Ecto neural progenitor cell (in vitro differentiated cells): ENCODE measurements at places on chromosomes 3 and 15.

DNA sequence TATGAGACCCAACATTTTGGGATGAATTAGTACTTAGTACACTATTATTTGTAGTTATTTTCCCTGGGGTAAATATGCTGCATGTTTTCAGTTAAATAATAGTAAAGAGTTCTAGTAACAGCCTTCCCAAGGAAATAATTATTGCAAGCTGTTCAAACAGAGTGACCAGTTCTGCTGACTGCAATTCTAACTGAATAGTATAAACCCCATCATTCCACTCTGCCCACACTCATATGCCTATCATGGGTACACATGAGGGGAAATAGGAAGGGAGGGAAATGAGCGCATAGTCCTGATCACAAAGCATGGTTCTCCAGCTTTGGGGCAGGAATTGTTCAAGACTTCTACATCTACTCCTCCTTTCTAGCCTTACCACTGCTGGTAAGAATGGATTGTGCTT is 18.7 kb downstream of the UQCC5 start:
- no peak for DNase-seq

GRCh38 chr3:140258222-140258724 is 323.3 kb downstream of the CLSTN2 start:
- DNase-seq, result no peak

- no peak for DNase-seq
These were observed 607 bp upstream of the GHSR start for GRCh38 chr3:172448661-172449465.

DNA sequence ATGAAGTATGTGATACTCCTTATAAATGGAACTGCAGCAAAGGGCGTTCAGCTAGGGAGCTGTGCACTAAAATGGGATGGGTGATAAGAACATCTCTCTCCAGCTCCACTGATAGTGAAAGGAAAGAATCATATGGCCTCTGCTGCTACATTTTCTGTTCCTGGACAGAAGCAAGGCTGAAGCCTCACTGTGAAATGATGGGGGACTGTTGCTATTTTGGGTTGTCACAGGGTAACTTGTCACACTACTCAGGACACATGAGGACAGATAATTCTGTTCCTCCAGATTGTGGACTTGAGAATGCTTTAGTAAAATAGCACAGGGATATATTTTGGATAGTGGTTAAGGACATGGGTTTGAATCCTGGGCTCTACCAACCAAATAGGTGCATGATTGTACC is 423.6 kb downstream of the FHIT start:
- DNase-seq, result no peak

DNA sequence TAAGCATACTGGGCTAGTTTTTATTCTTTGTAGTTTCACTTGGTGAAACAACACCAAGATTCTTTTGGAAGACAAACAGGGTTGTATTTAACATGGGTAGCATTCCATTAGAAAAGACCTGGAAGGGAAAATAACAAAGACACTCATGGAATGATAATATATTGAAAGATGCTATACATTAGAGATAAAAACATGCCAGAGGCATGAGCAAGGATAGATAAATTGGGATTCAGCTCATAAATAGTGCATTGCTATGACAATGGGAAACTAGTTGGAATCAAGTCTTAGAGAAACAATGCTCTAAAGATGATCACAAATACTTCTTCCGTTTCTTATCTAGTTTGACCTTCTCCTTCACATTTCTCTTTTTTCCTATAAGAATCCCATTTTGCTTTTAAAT is 677.4 kb downstream of the ZNF385D start:
- no peak for DNase-seq

DNA sequence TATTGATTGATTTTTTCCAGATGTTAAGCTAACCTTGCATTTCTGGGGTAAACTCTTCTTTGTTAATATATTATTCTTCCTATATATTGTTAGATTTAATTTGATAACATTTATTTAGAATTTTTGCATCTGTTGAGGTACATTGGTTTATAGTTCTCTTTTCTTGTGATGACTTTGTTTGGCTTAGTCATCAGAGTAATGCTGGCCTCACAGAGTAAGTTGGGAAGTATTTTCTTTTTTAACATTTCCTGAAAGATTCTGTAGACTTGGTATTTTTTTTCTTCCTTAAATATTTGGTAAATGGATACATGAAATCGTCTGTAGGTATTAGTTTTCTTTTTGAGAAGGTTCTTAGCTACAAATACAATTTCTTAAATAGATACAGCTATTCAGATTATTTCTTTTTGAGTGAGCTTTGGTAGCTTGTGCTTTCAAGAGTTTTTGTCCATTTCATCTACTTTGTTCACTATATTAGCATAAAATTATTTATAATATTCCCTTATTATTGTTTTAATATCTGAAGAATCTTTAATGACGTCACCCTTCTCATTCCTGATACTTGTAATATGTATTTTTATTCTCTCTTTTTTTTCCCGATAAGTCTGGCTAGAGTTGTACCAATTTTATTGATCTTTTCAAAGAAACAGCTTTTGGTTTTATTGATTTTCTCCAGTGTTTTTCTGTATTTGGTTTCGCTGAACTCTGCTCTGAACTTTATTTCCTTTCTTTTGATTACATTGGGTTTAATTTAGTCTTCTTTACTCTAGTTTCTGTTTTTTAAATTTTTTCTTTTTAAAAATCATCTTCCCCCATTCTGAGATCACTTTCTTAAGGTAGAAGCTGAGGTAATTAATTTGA is 6.5 kb upstream of the HPS3 start:
- DNase-seq, result no peak

GRCh38 chr3:60045686-60046085 is 995.9 kb upstream of the CFAP20DC start:
- DNase-seq, result no peak

GRCh38 chr3:126197854-126198584 is 17.6 kb upstream of the ALDH1L1 start:
- no peak for DNase-seq

GRCh38 chr3:129040039-129040336 is 20.6 kb upstream of the GP9 start:
- peak; percentile 37 for DNase-seq

- DNase-seq, result no peak
These were observed 61.9 kb downstream of the WHAMM start for GRCh38 chr15:82871358-82871757.

DNA sequence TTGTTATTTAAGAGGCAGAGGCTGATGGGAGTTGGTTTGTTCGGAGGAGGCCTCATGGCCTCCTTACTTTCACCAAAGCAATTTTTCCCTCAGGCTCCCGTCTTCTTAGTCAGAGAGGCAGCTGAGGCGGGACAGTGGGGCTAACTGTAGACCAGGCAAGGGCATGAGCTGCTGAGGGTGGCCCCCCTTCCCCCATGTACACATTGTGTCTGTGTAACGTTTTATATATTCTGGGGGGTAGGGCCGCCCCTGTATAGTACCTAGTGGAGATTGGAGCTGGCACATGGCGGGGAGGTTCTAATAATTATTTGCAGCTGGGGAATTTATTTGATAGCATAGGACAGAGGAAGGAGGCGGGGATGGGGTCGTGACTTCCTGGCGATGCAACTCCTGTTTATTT is 35.1 kb downstream of the NGRN start:
- DNase-seq, result no peak

GRCh38 chr15:28914046-28914445 is 28.3 kb downstream of the APBA2 start:
- no peak for DNase-seq

GRCh38 chr15:44775953-44776352 is 39.6 kb downstream of the TRIM69 start:
- no peak for DNase-seq

DNA sequence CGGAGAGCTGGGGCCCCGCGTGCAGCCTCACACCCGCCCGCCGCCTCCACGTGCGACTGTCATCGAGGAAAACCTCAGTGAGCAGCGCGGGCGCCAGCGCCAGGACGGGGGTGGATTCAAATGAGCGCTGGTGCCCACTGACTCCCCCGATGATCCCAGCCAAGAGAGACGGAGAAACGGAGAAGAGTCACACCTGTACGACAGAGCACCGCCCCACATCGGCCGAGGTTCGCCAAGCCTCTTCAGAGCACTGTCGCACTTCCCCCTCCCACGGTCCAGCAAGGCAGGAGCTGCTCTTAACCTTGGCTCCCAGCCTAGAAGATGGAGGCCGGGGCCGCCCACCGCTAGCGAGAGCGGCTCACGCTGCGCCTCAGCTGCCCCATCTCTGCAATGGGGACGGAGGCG is 130.9 kb upstream of the IQSEC1 start:
- DNase-seq, result no peak

DNA sequence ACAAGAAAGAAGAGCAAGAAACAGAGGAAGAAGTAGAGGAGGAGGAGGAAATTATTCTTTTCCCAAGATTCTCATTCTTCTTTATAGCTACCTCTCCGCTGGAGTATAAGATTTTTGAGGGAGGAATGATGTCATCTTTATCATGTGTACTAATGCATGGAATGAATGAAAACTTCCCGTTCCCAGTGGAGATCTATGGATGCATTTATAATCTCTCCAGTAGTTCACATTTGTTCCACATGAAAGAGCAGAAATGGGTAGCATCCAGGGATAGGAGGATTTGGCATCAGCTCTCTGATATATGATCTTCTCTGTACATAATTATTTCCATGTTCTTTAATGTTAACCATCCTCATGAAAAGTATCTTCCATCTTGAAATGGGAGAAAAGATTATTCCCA is 244.4 kb downstream of the ADAMTSL3 start:
- DNase-seq, result no peak

GRCh38 chr3:11655196-11655928 is 11.6 kb upstream of the VGLL4 start:
- DNase-seq, result no peak

DNA sequence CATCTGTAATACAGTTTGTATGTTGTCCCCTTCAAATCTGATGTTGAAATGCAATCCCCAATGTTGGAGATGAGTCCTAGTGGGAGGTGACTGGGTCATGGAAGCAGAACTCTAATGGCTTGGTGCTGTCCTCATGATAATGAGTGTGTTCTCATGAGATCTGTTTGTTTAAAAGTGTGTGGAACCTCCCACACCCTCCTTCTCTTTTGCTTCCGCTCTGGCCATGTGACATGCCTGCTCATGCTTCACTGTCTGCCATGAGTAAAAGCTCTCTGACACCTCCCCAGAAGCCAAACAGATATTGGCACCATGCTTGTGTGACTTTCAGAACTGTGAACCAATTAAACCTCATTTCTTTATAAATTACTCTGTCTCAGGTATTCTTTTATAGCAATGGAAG is 794.0 kb upstream of the CFAP20DC start:
- DNase-seq, result no peak

DNA sequence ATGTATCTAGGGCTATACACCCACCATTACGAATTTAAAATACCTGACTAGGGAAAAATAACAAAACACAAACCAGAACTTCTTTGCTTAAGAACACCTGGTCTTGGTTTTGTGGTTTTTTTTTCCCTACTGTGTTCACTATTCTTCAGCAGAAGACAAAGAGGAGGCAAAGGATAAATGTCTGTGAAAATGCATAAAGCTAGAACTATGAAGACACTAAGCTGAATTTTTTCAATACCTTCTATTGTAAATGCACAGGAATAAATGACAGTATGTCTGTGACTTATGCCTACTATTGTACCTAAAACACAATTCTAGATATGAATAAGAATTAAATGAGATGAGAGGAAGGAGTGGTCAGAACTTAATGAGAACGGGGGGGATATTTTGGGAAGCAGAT is 86.9 kb downstream of the TBL1XR1 start:
- DNase-seq, result no peak

- DNase-seq, result no peak
These were observed 172.5 kb upstream of the CDIN1 start for GRCh38 chr15:36406911-36407310.

DNA sequence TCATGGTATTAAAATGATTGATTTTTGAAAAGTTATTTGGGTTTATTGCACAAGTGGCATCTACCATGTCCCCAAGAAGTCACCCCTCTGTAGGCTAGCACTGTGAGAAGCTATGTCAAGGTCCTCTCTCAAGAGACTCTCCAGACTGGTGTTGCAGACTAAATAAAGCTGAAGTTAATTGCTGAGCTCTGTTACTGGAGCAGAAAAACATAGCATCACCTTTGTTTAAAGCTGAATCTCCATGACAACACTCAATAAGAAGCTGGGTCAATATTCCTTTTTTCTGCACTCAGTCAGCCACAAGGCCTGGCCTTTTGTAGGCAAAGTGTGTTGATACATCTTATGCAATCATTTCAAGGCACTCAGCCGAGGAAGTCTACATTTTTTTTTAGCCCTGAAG is 806.6 kb upstream of the LMCD1 start:
- DNase-seq, result no peak

- DNase-seq, result peak; percentile 29
These were observed 9.7 kb upstream of the LRRC15 start for GRCh38 chr3:194379231-194379630.

DNA sequence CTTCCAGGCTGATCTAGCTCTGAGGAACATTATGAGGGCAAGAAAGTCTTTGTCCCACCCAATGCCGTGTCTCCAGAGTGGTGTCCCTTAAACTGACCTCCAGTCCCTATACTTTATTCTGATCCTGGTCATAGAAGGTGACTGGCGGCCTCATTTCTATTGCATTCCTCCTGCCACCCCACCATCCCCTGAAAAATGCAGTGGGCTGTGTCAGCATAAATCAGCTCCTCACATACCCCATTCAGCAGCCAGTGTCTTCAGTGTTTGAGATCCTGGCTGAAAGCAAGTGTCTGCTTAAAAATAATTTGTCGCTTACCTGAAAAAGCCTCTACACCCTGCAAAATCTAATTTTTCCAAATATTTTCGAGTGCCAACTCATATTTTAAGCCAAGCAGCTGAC is 346.1 kb downstream of the FEZF2 start:
- no peak for DNase-seq

DNA sequence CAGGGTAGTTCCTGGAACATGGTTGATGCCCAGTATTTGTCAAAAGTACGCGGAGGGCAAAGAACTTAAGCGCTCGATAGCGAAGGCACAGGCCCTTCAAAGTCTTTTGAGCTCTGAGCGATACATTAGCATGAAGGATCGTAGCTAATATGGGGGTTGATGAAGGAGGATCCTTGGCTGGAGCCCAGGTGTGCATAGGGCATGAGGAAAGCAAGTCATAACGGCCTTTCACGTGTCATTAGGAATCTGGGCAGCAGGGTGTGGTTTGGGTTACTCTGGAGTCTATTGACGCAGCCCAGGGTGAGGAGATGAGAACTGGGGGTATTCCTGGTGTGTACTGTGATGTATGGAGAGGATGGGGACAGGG is 31.7 kb downstream of the SPINK8 start:
- no peak for DNase-seq

GRCh38 chr15:68407141-68407885 is 24.6 kb downstream of the ITGA11 start:
- DNase-seq, result peak; percentile 43

DNA sequence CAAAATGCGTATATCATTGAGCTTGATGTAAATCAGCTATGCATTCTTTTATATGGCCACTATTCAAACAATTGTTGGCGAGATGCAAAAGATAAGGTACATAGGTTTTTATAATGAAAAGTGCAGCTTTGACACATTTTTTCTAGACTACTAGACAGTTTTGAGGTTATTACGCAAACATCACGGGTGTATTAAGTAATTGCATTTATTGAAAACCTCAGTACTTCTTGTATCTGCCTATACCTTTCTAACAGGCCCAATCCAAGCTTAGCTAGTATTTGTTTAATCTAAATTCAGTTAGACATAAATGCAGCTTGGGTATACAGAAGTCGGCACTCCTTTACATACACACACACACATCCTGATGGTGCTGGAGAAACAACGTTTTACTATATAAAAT is 2.7 kb downstream of the SPESP1 start:
- DNase-seq, result no peak
